ENCODE measurements at places on chromosomes 5 and 9.
A peak's percentile ranks its signal among the peaks of the same experiment; 100 is the strongest.

DNA sequence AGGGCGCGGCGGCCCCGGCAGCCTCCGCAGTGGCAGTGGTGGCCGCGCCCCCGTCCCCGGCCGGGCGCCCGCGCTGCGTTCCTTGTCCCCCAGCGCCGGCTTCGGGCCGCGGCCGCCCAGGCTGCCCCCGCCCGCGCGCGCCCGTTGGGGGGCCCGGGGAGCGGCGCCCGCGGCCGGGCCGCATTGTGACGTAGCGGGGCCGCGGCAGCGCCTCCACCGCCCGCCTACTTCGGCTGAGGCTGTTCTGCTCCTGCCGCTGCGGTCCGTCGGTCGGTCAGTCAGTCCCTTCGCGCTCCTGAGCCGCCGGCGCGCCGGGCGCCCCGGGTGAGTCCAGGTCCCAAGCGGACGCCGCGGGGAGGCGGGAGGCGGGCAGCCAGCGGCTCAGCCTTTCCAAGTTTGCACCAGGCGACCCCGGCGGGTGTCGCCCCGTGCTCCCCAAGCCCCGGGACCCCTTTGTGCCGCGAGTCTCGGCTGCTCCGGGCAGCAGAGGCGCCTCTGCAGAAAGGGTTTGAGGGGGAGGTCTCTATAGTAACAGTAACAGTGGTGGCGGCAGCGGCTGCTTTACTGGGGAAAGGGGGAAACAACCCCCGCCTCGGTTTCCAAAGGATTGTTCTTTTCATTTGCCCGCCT, at the start of gene SNCAIP:
TSS of gene SNCAIP (plus strand) at position 277 of the 630 bp plus-strand sequence. CDS start 78,898 bp downstream, outside the sequence.
- DNase-seq, result no peak

DNA sequence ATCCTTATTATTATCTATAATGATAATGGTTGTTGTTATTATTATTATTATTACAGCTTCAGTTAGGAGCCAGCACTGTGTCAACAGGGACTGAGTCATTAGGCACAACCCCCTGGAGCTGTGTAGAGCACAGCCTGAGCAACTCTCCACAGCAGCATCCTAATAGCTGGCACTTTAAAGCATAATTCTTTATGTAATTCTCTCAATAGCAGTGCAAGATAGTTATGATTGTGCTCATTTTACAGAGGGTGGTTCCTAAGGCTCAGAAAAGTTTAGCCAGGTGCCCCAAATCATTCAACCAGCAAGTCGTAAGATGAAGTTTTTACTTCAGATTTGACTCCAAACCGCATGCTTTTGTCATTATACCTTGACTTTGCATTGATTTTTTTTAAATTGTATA, 390.3 kb downstream of the ANXA1 start:
- no peak for DNase-seq

DNA sequence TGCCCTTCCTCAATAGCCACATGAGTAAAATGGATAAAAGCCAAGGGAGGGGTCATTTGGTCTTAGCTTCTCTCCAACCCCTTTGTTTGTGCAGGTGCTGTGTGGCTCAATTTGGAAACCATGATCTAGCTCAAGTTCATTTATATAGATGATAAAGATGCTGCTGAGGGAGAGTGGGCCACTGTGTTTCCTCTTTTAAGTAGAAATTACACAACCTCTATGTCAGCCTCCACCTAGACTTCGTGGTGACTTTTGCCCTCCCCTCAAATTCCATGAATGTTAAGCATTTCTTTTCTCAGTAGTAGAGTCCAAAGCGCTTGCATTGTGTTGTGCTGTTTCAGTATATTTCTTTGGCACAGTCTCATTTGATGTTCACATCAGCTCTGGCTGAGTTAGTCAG, 241.4 kb downstream of the ARHGAP26 start:
- DNase-seq, result no peak

- no peak for DNase-seq
Measured at GRCh38 chr5:108201721-108202120, 180.2 kb downstream of the FBXL17 start.

GRCh38 chr5:169467041-169467771, 116.4 kb upstream of the SPDL1 start:
- DNase-seq, result no peak

DNA sequence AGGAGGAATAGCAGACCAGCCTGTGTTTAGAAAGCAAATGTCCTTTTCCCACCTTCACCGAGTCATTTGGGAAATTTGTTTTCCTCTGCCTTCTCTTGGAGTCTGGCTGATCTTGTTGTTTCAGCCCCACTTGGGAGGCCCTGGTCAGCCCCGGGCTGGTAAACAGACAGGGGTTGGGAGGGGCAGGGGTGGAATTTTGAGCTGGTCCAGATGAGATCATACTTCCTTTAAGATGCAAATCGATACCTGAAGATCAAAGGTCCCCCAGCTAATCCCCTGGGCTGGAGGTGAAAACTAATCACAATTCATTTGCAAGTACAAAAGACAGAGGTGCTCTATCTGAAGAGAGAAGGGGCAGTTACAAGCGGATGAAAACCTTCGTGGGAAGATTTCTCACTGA, 118.4 kb downstream of the PAPPA start:
- DNase-seq, result no peak

GRCh38 chr5:61440596-61440995, 108.5 kb downstream of the ZSWIM6 start:
- no peak for DNase-seq

DNA sequence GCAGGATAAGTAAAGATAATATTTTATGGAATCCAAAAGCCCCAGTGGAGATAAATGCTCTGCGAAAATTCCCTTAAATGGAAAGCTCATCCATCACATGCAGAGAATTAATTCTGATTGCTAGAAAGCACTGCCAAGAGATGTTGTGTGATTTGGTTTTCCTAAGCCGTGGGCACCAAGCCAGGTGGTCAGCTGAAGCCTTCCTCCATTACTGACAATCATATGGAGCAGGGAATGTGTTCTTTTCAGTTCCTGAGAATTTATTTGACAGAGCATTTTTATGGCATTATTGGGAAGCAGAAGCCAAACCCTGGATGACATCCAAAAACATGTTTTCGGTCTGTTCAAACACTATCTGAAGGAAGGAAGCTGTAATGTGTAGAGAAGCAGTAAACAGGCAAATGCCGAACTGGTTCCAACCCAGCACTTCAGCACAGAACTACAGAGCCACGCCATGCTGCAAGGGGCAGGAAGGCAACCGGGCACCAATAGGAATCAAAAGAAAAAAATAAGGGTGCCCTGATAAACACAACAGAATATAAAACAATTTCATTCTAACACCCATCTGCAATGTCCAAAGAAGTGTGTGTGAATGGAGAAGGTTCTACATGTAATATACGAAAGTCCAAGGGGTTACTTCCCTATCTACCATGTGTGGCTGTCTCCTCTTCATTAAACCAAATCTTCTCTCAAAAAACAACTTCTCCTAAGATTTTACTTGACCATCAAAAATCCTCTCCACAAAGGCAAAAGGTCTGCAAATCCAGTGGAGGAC, 12.3 kb downstream of the ARSB start:
- DNase-seq, result no peak

GRCh38 chr9:109307380-109308240, 13.2 kb downstream of the EPB41L4B start:
- DNase-seq, result no peak

GRCh38 chr5:148957591-148958202, 105.2 kb downstream of the SH3TC2 start:
- DNase-seq, result no peak

GRCh38 chr9:121598167-121598964, 53.1 kb upstream of the DAB2IP start:
- DNase-seq, result no peak

DNA sequence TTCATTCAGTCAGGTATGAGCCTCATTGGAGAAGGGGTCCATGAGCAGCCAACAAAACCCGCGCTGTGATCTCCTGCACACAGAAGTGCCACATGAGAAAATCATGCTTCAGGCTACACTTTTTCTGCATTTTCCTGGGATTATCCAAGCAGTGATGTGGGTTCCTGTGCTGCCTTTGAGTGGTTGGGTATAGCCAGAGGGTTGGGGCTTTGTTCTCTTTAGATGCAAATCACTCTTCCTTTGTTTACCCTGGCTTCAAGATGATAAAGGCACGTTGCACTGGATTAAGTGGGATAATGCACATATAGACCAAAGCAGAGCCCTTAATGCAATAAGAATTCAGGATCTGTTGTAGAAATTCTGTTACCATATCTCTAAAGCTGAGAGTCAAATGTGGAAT, 18.7 kb downstream of the ECM2 start:
- no peak for DNase-seq

DNA sequence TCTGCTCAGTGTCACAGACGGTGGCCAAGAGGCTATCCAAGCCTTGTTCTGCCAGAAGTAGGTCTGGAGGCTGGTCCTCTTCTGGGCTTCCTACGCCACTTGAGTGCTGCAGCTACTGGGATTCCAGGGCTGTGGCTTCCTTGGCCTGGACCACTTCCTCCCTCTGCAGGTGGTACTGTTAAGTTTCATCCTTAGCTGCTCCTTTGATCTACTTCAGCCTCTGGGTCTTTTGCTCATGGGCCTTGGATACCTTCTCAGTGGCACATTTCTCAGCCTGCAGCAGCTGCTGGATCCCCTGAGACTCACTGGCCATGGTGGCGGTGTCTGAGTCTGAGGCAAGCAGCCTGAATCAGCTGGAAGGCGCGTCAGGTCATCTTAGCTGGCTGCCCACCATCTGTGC, 10.3 kb downstream of the CNOT8 start:
- DNase-seq, result no peak

GRCh38 chr9:7123743-7124142, 366.0 kb downstream of the KDM4C start:
- no peak for DNase-seq

GRCh38 chr9:9557804-9558334, 1054.9 kb downstream of the PTPRD start:
- no peak for DNase-seq

- DNase-seq, result no peak
Measured at GRCh38 chr5:125056671-125057485, 310.4 kb upstream of the ZNF608 start.

GRCh38 chr9:116156621-116157314, 3.2 kb downstream of the PAPPA start:
- no peak for DNase-seq

DNA sequence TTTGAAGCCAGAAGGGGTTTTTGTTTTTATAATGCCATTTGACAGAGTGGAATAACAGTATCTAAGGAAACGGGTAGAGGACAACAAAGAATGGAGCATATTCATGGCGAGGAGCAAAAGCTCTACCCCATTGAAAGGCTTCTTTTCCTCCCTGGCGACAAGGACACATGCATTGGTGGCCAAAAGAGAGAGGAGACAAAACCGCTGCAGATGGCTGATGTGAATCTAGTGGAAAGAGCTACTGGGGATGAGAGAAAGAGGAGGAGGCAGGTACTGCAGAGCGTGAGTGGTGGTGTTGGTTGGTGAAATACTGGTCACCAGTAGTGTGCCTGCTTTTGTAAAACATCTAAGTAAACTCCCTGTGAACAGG, 491 bp downstream of the APC start:
- no peak for DNase-seq

- no peak for DNase-seq
Measured at GRCh38 chr5:143142596-143143435, 260.7 kb downstream of the NR3C1 start.

GRCh38 chr5:150184990-150185912, 4.6 kb upstream of the SLC6A7 start:
- DNase-seq, result no peak

DNA sequence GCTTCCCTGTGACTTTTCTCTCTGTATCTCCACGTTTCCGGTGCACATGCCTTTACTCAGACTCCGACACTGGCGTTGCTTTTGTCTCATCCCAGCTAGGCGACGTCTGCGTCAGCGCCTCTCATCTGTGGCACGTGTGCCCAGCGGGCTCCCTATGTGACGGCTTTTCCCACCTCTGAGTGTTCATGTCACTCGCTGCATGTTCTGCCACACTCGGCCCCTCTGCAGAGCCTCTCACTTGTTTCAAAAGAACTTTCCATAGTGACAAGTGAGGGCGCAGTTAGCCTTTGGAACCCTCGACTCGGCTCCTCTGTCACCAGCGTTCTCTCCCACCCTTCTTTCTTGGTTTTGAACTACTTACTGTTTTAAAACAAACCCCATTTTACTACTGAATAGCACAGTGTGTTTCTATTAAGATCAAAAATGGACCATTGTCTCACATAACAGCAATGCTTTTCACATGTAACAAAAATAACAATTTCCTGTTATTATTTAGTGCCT, 113.4 kb upstream of the CACNA1B start:
- no peak for DNase-seq

GRCh38 chr5:155211764-155212163, 198.2 kb downstream of the KIF4B start:
- no peak for DNase-seq

DNA sequence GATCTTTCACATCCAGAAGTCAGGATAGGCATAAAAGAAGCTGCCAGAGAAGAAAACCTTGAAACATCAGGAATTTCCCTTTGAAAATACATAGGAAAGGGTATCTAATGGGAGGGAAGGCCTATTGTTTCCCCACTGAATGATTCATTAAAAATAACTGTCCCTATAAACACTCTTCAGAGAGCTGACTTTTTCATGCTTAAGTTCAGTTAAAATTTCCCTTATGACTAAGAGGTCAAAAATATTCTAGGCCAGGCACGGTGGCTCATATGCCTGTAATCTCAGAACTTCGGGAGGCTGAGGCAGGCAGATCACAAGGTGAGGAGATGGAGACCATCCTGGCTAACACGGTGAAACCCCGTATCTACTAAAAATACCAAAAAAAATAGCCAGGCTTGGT, 499.5 kb downstream of the ENC1 start:
- DNase-seq, result peak; percentile 33

DNA sequence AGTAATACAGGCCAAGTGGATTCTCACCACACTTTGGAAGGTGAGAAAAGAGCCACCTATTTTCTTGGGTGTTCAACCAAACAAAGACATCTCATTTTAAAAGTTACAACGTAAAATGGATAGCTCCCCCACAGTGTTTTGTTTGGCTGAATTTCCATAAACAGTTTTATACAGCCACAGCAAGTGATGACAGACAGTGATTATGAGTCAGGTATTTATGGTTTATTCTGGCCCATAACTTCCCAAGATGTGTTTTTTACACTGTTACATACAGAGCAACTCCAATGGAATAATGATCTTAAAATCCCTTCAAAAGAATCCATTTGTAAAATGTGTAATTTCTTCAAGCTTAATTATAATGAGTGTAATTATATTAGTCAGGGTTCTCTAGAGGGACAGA, 421.3 kb downstream of the TLE1 start:
- DNase-seq, result no peak

- no peak for DNase-seq
Measured at GRCh38 chr5:5932824-5933223, 445.5 kb downstream of the MED10 start.

DNA sequence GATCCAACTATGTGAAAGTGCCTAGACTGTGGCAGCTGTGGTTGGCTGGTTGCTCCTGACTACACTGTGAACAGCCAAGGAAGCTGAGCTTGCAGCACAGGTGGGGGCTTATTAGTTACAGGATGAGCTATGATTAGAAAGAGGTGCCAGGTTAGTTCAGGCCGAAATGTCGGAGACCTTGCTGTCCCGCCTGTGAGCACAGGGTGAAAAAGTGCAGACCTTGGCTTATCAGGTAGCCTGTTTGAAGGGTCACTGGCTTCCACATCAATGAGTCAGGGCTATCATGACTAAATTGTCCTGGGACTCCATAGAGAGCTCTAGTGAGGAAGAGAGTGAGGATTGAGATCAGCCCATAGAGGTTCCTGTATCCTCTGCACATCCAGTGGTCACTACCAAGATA, 114.3 kb upstream of the PLPPR1 start:
- no peak for DNase-seq

All from GM04503 (cell line).